Activated CD4-positive, alpha-beta memory T cell treated with anti-CD3 and anti-CD28 coated beads for 36 hours (primary cell): ENCODE measurements at places on chromosomes 2 and 18. TPM values are rescaled to one million over a fixed set of nuclear protein-coding genes. Genes with fewer than 3 reads are reported as not detected.

- no peaks in the 10 kb centered on the region for H3K27me3 ChIP-seq
These were observed 6.5 kb upstream of the CAPN10 start for GRCh38 chr2:240579771-240580614.

DNA sequence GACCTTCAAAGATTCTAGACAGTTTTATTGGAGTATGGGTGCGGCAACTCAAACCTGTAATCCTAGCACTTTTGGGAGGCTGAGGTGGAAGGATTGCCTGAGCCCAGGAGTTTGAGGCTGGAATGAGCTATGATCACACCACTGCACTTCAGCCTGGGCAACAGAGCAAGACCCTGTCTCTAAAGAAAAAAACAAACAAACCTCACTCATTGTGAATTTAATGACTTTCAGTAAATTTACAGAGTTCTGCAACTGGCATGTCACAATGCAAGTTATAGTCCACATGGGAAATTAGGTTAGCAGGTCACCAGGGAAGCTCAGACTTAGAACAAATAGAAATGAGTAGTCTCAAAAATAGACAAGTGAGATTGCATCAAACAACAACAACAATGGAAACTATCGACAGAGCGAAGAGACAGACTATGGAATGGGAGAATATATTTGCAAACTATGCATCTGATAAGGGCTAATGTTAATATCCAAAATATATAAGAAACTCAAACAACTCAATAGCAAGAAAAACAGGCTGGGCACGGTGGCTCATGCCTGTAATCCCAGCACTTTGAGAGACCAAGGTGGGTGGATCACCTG lies 6.7 kb upstream of the NRBP1 start:
- no peaks in the 10 kb centered on the region for H3K27me3 ChIP-seq
- H3K4me3 ChIP-seq = no peak overlapping the region
- no peak for DNase-seq
- H3K36me3 ChIP-seq = no peaks in the 10 kb centered on the region
- no peaks in the 10 kb centered on the region for H3K4me1 ChIP-seq
- no peak overlapping the region for H3K27ac ChIP-seq

GRCh38 chr2:189177251-189177840 lies 2.2 kb downstream of the COL5A2 start:
- DNase-seq = no peak
- peaks cover 3% of the 10 kb centered on the region for H3K27me3 ChIP-seq
- H3K4me3 ChIP-seq = no peak overlapping the region
- peaks cover 11% of the 10 kb centered on the region for H3K4me1 ChIP-seq
- no peaks in the 10 kb centered on the region for H3K36me3 ChIP-seq

GRCh38 chr2:191270306-191271161 lies 25.3 kb downstream of the MYO1B start:
- DNase-seq = no peak
- no peaks in the 10 kb centered on the region for H3K4me1 ChIP-seq
- no peak overlapping the region for H3K27ac ChIP-seq
- no peaks in the 10 kb centered on the region for H3K36me3 ChIP-seq
- H3K27me3 ChIP-seq = peaks cover 2% of the 10 kb centered on the region
- H3K4me3 ChIP-seq = no peak overlapping the region

- H3K27me3 ChIP-seq = no peaks in the 10 kb centered on the region
- no peak overlapping the region for H3K27ac ChIP-seq
- H3K4me3 ChIP-seq = no peak overlapping the region
- no peaks in the 10 kb centered on the region for H3K36me3 ChIP-seq
- DNase-seq = no peak
These were observed 789.3 kb upstream of the FAM98A start for GRCh38 chr2:34388446-34388845.

The CHPF gene
- 19.9 TPM for total RNA-seq

The TEKT4 gene
- not detected for total RNA-seq

The SERPINB4 gene
- total RNA-seq = not detected

DNA sequence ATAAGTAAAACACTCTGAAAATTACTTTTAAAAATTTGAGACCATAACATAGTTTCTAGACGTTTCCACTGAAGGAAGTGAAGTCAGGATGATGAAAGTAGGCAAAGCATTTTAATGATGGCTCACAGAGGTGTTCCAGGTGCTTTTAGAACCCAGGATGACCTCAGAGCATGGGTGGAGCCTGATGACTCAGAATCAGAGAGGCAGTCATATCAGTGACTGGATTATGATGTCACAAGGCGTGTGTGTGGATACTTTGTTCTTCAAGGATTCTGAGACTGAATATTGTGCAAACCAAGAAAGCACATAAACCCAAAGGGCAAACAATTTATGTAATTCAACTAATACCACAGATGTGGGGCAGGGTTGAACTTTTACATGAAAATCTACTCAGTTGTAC lies 208.0 kb upstream of the FBXO11 start:
- no peaks in the 10 kb centered on the region for H3K27me3 ChIP-seq
- H3K27ac ChIP-seq = no peak overlapping the region
- DNase-seq = peak; percentile 84
- H3K4me1 ChIP-seq = peaks cover 33% of the 10 kb centered on the region
- no peak overlapping the region for H3K4me3 ChIP-seq
- no peaks in the 10 kb centered on the region for H3K36me3 ChIP-seq

GRCh38 chr2:45342-46130 lies 769 bp downstream of the FAM110C start:
- no peak for DNase-seq
- peak overlapping the region; percentile 64 for H3K4me3 ChIP-seq
- peaks cover 23% of the 10 kb centered on the region for H3K4me1 ChIP-seq
- peaks cover 33% of the 10 kb centered on the region for H3K27me3 ChIP-seq
- no peak overlapping the region for H3K27ac ChIP-seq

- H3K4me3 ChIP-seq = no peak overlapping the region
- peaks cover 65% of the 10 kb centered on the region for H3K27me3 ChIP-seq
- H3K4me1 ChIP-seq = peaks cover 31% of the 10 kb centered on the region
- no peak overlapping the region for H3K27ac ChIP-seq
These were observed 1.3 kb downstream of the LIPG start for GRCh38 chr18:49563130-49563540.

DNA sequence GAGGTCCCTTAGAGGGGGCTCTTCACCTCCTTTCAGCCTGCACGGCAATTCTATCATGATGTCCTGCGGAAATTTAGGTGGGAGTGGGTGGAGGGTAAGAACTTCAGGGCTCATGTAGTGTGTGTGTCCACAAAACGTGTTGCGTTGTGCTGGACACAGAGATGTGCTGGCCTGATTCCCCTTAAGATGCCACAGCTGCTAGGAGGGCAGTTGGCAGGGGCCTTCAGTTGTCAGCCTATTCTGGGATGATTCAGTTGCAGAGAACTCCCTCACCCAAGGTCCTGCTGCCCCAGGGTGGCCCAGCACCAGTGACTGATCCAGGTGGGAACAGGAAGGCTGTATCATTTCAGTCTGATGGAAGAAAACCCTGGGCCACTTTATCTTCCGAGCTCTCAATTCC lies 1.0 kb upstream of the HJURP start:
- H3K4me1 ChIP-seq = peaks cover 19% of the 10 kb centered on the region
- H3K27me3 ChIP-seq = peaks cover 1% of the 10 kb centered on the region
- H3K4me3 ChIP-seq = peak overlapping the region; percentile 4
- no peak for DNase-seq
- no peak overlapping the region for H3K27ac ChIP-seq

DNA sequence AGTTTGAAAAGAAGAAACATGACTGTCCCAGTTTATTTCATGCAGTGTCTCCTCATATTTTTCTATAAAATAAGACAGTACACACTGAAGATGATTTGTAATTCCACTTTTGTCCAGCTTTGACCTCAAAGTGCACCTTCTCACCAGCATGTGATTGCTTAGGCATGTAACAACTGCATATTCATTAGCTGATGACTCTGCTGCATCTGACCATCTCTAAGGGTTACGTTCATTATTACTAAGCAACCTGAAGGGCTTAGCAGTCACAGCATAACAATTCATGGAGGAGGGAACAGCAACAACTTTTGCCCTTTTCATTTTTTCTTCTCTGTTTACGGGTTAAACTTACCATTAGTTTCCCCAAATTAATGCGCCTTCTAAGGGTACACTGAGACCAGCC lies 330.6 kb upstream of the PIK3C3 start:
- H3K27me3 ChIP-seq = no peaks in the 10 kb centered on the region
- DNase-seq = no peak
- H3K4me1 ChIP-seq = no peaks in the 10 kb centered on the region
- H3K27ac ChIP-seq = no peak overlapping the region

GRCh38 chr18:26540043-26540628 lies 8.2 kb downstream of the KCTD1 start:
- peaks cover 18% of the 10 kb centered on the region for H3K4me1 ChIP-seq
- H3K27me3 ChIP-seq = no peaks in the 10 kb centered on the region
- no peak overlapping the region for H3K4me3 ChIP-seq
- DNase-seq = no peak

DNA sequence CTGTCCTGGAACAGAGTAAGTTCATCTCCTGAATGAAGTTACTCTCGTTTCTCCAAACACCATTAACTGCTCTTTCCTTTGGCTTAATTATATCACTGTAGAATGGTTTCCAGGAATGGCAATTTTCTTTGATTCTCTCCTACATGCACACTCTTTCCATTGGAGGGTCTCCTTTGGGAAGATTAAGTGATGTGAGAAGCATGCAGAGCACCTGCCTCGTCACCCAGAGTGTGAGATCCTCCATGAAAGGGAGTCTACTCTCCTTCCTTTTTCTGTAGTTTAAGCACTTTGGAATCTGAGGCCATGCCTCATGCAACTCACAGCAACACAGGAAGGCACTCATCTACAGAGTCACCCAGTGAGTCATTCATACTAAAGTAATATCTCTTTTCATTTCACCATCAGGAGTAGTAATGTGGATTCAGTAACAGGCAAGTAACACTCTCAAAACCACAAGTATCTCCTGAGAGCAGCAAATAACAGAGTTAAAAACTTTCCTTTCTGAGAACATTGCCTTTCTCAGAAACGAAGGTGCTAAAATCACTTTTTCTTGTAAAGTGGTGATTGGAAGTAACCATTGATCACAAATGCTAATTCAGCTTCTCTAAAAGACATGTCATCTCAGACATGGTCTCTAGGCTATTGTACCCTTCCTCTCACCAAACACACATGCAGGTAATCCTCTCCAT lies 52.8 kb upstream of the IL1RL1 start:
- peaks cover 45% of the 10 kb centered on the region for H3K4me1 ChIP-seq
- H3K4me3 ChIP-seq = no peak overlapping the region
- no peaks in the 10 kb centered on the region for H3K27me3 ChIP-seq

DNA sequence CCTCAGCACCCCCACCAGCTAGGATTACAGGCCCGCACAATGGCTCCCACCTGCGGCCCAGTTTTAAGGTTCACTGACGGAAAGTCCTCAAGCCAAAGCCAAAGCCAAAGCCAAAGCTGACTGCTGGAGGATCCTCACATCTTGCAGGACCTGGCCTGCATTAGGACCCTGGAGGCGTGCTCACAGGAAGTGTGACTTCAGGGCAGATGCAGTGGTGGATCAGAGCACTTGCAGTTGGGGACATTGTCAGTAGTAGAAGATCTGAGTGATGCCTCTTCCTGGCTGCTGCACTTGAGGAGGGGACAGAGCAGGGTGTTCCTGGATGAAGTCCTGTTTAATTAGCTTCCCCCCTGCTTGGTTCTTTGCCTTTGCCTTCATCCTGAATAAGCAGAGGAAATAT lies 69.0 kb upstream of the ALPP start:
- peak; percentile 60 for DNase-seq
- H3K27ac ChIP-seq = peak overlapping the region; percentile 72
- peaks cover 43% of the 10 kb centered on the region for H3K4me1 ChIP-seq
- no peak overlapping the region for H3K4me3 ChIP-seq
- peaks cover 10% of the 10 kb centered on the region for H3K36me3 ChIP-seq
- H3K27me3 ChIP-seq = no peaks in the 10 kb centered on the region

GRCh38 chr2:71534826-71535225 lies 81.5 kb downstream of the DYSF start:
- DNase-seq = no peak
- H3K27ac ChIP-seq = no peak overlapping the region
- peaks cover 2% of the 10 kb centered on the region for H3K4me1 ChIP-seq
- no peak overlapping the region for H3K4me3 ChIP-seq
- H3K36me3 ChIP-seq = no peaks in the 10 kb centered on the region

The DES gene
- not detected for total RNA-seq

GRCh38 chr2:105800036-105800713 lies 55.5 kb downstream of the NCK2 start:
- H3K36me3 ChIP-seq = peaks cover 29% of the 10 kb centered on the region
- H3K27ac ChIP-seq = peak overlapping the region; percentile 87
- H3K4me1 ChIP-seq = peaks cover 99% of the 10 kb centered on the region
- H3K27me3 ChIP-seq = no peaks in the 10 kb centered on the region

DNA sequence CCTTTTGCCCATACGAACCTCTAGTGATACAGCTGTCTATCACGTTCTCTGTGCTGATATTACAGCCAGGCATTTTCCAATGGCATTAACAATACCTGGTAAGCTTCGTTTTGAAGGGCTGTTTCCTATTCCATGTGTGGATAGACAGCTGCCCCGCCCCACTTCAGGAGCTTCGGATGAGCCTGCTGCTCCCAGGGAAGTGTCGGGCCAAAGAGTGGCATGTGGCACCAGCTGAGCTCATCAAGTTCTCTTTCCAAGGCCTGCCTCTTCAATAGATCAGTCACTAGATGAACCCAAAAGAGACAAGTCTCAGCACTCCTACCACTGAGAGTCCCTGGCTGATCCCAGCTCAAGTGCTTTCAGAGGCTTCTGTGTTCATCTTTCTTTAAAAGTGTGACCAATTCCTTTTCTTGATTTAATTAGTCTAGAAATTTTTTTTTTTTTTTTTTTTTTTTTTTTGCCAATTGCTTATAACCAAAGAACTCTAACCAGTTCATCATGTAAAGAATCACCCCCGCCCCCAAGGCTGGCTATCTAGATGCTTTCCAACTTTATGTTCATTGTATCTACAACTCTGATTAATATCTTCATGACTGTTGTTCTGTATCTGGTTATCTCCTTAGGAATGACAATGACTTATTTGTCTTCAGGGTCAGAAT lies 46.6 kb downstream of the HDAC4 start:
- H3K36me3 ChIP-seq = peaks cover 34% of the 10 kb centered on the region
- H3K4me3 ChIP-seq = no peak overlapping the region
- no peaks in the 10 kb centered on the region for H3K27me3 ChIP-seq
- no peak for DNase-seq
- no peaks in the 10 kb centered on the region for H3K4me1 ChIP-seq

The PLEKHH2 gene
- total RNA-seq = 0.73 TPM

The OR6B2 gene
- not detected for total RNA-seq

DNA sequence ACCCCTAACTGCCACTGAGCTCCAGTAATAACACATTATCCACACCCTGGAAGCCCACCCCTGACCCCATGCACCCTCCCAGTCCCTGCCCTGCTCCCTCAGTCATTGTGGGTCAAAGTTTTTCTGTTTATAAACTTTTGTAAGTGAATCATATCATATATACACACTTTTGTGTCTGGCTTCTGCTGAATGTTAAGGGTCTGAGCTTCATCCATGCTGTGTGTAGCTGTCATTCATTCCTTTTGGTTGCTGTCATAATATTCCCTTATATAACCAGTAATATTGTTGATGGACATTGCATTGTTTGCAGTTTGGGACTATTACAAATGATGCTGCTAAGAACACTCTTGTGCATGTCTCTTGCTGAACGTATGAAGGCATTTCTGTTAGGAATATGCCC lies 14.5 kb downstream of the CNNM4 start:
- H3K27ac ChIP-seq = no peak overlapping the region
- H3K36me3 ChIP-seq = no peaks in the 10 kb centered on the region
- no peaks in the 10 kb centered on the region for H3K27me3 ChIP-seq

- no peaks in the 10 kb centered on the region for H3K4me1 ChIP-seq
- H3K27ac ChIP-seq = no peak overlapping the region
- no peak for DNase-seq
- H3K4me3 ChIP-seq = no peak overlapping the region
- no peaks in the 10 kb centered on the region for H3K27me3 ChIP-seq
These were observed 60.2 kb downstream of the LRRC30 start for GRCh38 chr18:7291046-7291445.

- H3K36me3 ChIP-seq = peaks cover 9% of the 10 kb centered on the region
- H3K4me1 ChIP-seq = no peaks in the 10 kb centered on the region
- H3K4me3 ChIP-seq = no peak overlapping the region
- no peak for DNase-seq
- no peak overlapping the region for H3K27ac ChIP-seq
These were observed 52.0 kb upstream of the CHN1 start for GRCh38 chr2:175057078-175057685.
